ENCODE measurements at places on chromosomes 5 and 9. TPM values are rescaled to one million over a fixed set of nuclear protein-coding genes. Genes with fewer than 3 reads are reported as not detected.

The PCDHAC1 gene
- 0.06 TPM for total RNA-seq

The FAM78A gene
- total RNA-seq, result 25.2 TPM

The FGF1 gene
- total RNA-seq, result 1.5 TPM

The CATSPER3 gene
- total RNA-seq, result not detected

The CDC37L1 gene
- total RNA-seq, result 4.9 TPM

The ARID3C gene
- not detected for total RNA-seq

The OCLN gene
- 7.4 TPM for total RNA-seq

The QSOX2 gene
- 23.7 TPM for total RNA-seq

GRCh38 chr5:138937392-138938387 is 62.6 kb upstream of the LRRTM2 start:
- DNase-seq, result no peak

DNA sequence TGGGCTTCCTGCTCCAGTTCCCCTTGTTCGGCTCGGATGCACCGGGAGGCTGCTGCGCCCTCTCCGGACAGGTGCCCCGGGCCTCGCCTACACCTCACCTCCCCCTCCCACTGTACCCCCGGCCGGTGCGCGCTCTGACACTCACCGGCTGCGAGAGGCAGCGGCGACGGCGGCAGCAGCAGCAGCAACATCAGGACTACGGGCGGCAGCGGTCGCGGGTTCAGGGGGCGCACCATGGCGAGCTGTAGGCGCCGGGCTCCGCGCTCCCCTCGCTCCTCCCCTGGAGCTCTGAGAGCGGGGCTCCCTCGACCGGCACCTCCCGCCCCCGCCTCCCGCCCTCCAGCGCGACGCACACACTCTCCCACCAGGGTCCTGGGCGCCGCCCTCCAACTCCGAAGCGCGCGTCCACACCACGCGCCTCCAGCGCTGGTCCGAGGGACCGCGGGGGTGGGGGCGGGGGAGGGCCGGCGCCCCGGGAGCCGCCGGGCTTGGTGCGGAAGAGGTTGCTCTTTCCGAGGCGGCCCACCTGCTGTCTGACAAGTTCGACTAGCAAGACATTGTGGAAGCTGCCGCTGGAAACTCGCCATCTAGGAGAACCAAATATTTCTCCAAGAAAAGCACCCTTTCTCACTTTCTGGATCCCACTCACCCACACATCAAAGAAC is at the start of gene GFRA3:
Gene GFRA3, minus strand, starts transcription at position 433 of the 665 bp plus-strand sequence. Its CDS starts 197 bp downstream, at position 236.
- no peak for DNase-seq

GRCh38 chr5:148735301-148735835 is 81.0 kb upstream of the HTR4 start:
- DNase-seq, result no peak

DNA sequence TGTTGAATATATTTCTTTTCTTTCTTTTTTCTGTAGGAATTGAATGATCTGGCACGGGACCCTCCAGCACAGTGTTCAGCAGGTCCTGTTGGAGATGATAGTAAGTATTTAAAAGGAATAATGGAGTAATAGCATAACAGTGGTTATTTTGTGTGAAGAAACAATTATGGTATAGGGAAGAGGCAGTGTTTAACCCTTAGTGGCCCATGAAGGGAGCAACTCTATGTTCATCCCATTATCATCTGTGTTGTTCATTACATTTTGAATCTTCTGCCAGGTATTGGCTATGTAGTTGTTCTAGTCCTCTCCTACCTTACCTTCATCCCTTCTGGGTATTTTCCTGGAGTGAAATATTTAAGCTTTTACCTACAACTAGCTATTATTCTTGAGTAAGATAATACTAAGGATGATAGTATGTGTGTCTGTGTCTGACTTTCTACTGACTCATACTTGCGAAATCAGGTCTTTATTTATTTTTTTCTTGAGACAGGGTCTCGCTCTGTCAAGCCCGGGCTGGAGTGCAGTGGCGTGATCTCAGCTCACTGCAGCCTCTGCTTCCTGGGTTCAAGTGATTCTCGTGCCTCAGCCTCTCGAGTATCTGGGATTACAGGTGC is 39.3 kb downstream of the UBE2D2 start:
- DNase-seq, result no peak

GRCh38 chr5:158135682-158136179 is 276.8 kb upstream of the CLINT1 start:
- DNase-seq, result no peak

- no peak for DNase-seq
Observed at GRCh38 chr9:90641086-90641485, 1.5 kb downstream of the DIRAS2 start.

GRCh38 chr5:78757269-78758053 is 108.9 kb upstream of the LHFPL2 start:
- DNase-seq, result no peak

DNA sequence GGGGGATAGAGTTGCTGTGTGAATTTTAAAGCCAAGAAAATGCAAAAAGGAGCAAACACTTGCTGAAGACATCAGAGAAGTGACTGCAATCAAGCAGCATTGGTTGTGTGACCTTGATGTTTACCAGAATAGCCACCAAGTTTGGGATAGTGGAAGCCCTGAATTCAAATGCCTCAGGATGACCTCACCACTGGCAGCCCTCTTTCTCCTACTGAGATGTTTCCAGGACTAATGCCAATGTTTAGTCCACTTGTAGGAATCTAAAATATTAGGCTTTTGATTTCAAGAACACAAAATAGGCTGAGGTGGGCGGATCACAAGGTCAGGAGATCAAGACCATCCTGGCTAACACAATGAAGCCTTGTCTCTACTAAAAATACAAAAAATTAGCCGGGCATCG is 112.2 kb upstream of the NUDT12 start:
- no peak for DNase-seq

GRCh38 chr9:106528158-106528557 is 334.8 kb upstream of the ZNF462 start:
- no peak for DNase-seq

GRCh38 chr9:2819165-2819564 is 24.7 kb downstream of the PUM3 start:
- no peak for DNase-seq

DNA sequence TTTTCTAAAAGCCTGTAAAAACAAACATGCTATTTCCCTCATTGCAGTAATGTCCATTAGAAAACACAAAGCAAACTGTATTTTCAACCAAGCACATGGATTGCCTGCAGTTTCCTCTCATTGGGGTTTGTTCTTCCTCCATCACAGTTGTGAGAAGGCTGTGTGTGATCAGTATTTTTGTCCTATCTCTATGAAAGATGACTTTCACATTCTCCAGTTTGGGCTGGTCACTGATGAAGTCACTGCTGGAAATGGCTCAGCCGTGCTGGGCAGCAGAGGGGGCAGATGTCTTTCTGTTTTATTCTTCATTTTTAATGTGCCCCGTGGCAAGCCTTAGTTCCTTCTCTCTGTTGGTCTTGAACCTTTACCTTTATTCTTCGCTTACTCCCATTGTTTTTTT is 288.9 kb upstream of the MPDZ start:
- DNase-seq, result no peak
